ENCODE measurements at places on chromosomes 11 and 22. TPM values are rescaled to one million over a fixed set of nuclear protein-coding genes. Genes with fewer than 3 reads are reported as not detected.

DNA sequence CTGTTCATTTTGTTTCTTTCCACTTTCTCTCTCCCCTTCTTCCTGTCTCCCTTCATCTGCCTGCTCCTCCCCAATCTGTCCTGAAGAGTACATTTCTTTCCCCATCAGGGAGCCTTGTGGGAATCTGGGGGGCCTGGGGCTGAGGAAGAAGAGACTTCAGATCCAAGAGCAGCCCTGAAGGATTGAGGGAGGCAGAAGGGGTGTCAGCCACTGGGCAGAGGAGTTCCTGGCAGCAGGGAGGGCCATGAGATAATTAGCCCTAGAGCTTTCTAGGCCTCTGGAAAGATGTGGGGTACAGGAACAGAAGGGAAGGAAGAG lies 24.4 kb upstream of the OAF start:
- DNase-seq, result no peak

DNA sequence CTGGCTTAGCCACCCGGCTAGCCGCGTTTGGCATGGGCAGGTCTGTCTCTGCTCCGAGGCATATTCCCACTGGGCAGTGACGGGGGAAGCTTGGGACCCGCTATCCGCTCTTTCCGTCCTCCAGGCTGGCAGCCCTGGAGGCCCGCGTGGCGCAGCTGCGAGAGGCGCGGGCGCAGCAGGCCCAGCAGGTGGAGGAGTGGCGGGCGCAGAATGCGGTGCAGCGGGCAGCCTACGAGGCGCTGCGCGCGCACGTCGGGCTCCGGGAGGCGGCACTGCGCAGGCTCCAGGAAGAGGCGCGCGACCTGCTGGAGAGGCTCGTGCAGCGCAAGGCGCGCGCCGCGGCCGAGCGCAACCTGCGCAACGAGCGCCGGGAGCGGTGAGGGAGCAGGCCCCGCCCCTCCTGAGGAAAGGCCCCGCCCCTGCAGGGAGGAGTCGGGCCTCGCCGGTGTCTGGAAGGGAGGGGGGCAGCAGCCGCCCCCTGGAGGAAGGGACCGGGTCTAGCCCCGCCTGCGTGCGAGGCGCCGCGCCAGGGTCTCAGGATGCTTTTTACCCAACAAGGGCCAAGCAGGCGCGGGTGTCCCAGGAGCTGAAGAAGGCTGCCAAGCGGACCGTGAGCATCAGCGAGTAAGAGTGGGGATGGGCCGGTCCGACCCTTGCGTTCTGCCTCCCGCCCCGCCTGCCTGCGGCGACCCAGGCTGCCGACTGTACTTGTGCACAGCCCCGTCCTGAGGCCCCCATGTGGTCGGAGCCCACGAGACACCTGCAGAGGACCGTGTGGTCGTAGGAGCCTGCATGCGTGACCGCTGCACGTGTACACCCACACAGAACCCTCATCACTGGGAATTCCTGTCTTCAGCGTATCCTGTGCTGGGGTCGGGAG lies 7.9 kb downstream of the ATG16L2 start:
- peak; percentile 82 for DNase-seq

GRCh38 chr22:48299801-48300200 lies 1527.9 kb downstream of the BRD1 start:
- no peak for DNase-seq

GRCh38 chr11:100459811-100460210 lies 227.3 kb upstream of the ARHGAP42 start:
- no peak for DNase-seq

GRCh38 chr11:5767056-5767455 lies 13.0 kb downstream of the OR52N4 start:
- no peak for DNase-seq

DNA sequence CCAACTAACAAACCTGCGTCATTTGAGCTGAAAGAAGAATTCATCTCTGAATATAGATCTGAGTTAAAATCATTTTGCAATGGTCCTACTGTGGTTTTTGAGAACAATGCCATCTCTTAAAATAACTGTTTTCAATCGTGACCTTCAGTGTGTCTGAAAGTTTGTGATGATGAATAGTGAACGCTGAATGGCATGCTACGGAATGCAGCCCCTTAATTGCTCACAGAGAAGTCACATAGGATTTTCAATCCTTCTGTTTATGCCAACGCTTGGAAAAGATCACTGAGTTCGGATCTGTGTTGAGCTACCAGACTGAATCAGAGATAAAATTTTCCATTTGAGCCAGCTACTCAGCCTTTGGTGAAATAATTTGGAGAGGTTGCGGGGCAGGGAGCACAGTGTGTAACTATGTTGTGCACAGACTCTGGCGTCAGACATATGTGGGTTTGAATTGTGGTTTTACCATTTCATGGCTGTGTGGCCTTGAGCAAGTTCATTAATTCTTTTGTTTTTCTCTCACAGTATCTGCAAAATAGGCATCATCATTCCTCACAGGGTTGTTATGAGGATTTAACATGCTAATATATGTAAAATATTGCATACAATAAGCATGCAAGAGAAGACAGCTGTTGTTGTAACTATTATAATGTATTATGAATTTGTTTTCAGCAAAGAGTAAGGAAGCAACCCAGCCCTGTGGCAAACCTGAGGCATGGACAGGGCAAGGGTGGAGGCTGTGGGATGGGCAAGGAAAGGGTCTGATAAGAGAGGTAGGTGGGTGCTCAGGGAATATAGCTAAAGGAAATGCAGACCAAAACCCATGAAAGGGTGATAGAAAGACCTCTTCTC lies 679.9 kb downstream of the KCNA4 start:
- no peak for DNase-seq

GRCh38 chr22:36954251-36955014 lies 41.0 kb downstream of the CSF2RB start:
- no peak for DNase-seq

The MLC1 gene
- 0.29 TPM for total RNA-seq
